ENCODE measurements at places on chromosomes 4 and X.

GRCh38 chr4:8846826-8847225 lies 24.8 kb downstream of the HMX1 start:
- no peak for DNase-seq

DNA sequence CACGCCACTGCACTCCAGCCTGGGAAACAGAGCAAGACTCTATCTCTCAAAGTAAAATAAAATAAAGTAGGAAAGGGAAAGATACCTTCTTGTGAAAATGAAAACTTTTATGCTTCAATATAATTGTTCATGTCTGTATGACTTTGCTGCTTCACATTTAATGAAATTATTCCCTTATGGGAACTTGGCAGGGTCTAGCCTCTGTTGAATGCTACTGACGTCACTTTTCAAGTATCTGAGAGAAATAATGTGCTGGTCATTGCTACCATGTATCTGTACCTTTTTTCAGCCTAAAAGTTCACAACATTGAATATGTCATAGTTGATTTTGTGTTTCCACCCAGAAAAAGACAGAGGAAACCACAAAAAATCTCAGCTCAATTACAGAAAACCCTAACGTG lies 65.2 kb downstream of the PRDM5 start:
- DNase-seq: no peak

GRCh38 chr4:104436542-104436941 lies 58.2 kb downstream of the CXXC4 start:
- no peak for DNase-seq

- DNase-seq: no peak
These were observed 44.7 kb downstream of the SPATA4 start for GRCh38 chr4:176150704-176151103.

DNA sequence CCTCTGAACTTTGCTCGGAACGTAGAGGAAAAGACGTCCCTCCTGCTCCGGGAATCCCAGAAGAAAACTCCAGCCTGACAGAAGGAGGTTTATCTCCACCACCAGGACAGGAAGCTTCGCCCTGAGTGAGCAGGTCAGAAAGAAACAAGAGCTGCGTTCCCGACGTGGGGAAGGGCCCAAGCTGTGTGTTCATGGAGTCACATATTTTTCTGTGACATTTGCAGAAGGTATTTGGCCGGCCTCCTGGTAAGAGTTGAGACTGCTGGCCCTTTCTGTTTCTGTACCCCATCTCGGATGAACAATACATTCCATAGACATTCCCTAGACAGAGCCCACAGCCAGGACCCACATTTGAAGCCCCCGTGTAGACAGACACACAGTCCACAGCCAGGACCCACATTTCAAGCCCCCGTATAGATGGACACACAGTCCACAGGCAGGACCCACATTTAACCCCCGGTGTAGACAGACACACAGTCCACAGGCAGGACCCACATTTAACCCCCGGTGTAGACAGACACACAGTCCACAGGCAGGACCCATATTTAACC lies 230.8 kb downstream of the SHOX start:
- no peak for DNase-seq

DNA sequence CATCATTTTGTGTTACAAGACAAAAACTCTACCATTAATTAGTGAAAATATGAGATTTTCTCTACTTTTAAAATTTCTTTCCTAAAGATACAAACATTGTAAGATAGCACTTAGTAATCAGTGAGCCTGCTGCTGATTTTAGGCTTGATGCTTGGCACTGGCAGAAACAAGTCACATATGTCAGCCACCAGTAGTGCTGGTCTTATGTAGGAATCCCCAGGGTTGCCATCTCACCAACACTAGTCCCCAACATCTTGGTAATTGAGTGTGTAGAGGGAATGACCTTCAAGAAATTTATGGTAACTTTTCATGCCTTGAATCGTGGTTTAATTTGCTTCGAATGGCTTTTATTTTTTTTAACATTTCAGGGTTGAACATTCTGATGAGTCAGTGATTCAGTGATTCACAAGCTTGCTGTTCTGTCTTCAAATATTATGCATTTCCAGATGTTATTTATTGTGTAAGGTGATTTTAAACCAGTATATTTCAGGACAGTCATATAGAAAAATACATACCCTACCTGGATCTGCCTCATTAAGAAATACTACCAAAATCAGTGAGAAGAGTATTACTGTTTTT lies 11.9 kb downstream of the EXOC1 start:
- no peak for DNase-seq

GRCh38 chr4:7389101-7389701 lies 45.5 kb downstream of the PSAPL1 start:
- peak; percentile 83 for DNase-seq

DNA sequence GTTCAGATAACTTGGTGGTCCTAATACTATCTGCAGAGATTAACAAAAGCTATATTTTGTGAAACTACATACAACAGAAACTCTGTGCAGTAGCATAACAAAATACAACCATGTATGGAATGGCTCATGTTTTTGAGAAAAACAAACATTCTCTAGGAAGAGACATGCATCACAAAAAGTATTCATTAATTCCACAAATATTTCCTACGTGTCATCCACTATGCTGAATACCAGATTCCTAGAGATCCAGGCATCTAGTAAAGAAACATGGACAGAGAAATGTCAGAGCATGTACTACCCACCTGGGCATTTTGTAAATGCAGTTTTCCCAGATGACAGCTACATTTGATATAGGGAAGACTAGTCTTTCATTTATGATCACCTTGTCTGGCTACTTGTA lies 248.1 kb downstream of the OPHN1 start:
- DNase-seq: no peak

DNA sequence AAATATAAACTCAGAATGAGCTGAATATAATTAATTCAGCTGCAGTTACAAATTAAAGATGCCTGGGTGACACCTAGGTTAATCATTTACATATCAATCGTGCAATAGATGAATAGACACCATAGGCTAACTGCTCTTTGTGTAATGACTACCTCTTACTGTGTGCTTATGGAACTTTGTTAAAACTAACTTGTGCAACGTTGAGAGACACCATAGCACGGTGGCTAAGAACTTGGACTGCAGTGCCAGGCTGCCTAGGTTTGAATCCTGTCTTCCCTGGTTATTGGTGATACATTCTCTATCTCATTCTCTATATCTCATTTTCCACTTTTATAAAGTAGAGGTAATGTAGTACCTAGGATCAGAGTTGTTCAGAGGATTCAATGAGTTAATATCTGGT lies 46.9 kb downstream of the SMAD1 start:
- DNase-seq: no peak

GRCh38 chr4:184857441-184858121 lies 31.8 kb upstream of the ACSL1 start:
- DNase-seq: no peak

- DNase-seq: no peak
These were observed 44.0 kb upstream of the MXD4 start for GRCh38 chr4:2305766-2306501.

DNA sequence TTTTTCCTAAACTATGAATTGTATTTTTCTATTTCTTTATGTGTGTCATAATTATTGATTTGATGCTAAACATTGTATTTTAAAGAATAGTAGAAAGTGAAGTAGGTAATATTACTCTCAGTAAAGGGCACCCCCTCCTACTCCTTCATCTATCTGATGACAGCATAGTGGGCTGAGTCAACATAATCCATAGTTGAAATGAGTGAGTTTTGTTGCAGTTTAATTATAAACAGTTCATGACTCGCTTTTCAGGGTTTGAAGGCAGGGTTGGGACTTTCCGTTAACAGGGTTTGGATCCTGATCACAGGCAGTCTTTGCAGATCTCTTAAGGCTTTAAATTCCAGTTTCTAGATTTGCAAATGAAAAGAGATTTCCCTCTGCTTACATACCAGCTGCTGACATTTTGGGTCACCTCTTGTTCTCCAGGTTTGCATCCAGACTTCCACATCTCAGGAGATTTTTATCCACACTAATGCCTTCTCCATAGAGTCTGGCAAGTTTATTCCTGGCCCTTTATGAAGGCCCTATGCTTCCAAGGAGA lies 54.0 kb upstream of the TACR3 start:
- DNase-seq: no peak

DNA sequence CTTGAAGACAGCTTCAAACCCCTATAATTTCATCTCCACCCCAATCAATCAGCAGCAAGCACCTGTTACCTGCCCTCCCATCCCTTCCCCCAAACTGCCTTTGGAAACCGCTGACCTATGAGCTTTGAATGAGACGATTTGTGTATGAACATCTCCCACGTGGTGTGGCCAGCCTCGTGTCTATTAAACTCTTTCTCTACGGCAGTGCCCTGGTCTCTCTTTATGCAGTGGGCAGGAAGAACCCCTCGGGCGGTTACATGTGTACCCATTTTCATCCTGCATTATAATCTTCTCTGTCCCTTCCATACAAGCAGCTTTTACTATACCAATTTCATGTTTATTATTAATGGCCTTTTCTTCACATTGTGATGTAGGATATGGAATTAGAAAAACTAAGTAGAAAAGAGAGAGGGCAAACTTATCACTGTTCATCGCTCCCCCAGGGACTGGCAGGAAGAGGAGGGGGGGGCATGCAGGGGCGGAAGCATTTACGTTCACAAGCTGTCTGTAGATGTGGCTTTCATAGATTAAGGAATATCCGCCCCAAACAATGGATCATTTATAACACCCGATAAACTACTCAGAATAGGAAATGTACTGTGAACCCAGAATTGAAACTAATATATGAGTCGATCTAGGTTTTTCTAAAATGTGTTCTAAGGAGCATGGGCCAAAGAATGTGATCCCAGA lies 95.5 kb upstream of the ZNF518B start:
- no peak for DNase-seq

- DNase-seq: no peak
These were observed 20.2 kb downstream of the PPA2 start for GRCh38 chr4:105453550-105454205.

GRCh38 chr4:8215001-8215427 lies 15.9 kb downstream of the SH3TC1 start:
- DNase-seq: no peak

DNA sequence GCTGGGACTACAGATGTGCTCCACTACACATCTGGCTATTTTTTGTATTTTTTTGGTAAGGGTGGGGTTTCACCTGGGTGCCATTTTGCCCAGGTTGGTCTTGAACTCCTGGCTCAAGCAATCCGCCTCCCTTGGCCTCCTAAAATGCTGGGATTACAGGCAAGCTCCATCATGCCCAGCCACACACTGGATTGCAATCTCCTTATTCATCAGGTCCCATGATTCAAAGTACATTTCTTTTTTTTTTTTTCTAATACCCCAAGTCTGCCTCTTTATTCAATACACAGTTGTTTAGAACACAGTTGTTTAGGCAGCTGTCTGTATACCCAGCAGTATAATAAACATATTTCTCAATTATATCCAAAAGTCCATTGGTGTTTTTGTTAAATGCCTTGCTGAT lies 130.3 kb upstream of the ARSJ start:
- no peak for DNase-seq

DNA sequence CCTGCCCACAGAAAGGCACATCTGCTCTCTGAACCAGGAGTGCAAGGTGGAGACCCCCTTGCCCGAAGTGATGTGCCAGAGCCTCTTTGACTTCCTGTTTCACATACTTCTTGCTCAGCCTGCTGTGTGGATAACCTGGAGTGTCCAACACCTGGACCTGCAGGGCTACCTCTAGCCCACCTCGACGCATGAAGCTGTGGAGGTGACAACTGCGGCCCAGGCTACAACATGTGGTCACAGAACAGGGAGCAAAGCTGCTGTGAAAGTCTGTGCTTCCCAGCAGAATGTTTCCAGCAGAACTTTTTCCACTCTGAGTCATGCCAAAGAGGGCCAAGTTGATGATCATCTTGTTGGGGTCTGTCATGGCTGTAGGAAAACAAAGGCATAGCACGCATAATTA lies 1.5 kb downstream of the GIMD1 start:
- no peak for DNase-seq

GRCh38 chrX:152343306-152343705 lies 107.8 kb downstream of the GABRA3 start:
- DNase-seq: no peak

GRCh38 chr4:140237616-140238350 lies 83.8 kb upstream of the MAML3 start:
- DNase-seq: no peak

GRCh38 chrX:148382983-148383382 lies 117.4 kb upstream of the AFF2 start:
- no peak for DNase-seq

DNA sequence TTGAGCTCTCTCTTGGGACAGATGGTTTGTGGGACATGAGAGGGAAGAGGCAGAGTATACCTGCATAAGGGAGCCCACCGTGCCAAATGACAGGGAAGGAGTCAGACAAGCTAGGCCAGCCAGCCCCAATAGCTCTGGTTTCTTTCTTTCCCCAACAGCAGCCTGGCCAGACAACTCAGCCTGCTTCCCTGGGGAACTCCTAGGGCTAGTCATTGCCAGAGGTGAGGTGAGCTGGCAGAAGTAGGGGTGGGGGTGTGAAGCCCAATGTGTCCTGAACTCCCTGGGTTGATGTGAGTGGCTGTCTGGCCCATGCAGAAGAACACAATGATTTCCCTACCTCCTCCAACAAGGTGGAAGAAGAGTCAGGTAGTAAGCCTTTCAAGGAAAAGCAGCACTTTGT lies 135.5 kb downstream of the AMMECR1 start:
- DNase-seq: no peak

DNA sequence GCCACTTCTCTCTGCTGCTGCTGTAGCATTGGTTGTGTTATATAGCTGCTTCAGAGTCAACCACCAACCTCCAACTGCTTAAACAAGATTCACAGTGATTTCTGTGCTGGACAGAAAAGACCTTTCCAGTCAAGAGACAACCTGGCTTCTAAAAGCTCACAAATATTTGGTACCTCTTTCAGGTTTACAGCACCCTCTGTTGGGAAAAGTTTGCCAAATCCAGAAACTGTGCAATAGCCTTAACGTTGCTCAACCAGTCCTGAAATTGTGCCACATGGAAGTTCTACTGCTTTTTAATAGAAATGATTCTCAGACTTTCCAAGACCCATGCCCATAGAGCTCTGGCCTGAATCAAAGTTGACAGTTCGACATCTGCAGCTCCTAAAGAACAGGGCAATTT lies 842.1 kb upstream of the HTR2C start:
- DNase-seq: no peak

DNA sequence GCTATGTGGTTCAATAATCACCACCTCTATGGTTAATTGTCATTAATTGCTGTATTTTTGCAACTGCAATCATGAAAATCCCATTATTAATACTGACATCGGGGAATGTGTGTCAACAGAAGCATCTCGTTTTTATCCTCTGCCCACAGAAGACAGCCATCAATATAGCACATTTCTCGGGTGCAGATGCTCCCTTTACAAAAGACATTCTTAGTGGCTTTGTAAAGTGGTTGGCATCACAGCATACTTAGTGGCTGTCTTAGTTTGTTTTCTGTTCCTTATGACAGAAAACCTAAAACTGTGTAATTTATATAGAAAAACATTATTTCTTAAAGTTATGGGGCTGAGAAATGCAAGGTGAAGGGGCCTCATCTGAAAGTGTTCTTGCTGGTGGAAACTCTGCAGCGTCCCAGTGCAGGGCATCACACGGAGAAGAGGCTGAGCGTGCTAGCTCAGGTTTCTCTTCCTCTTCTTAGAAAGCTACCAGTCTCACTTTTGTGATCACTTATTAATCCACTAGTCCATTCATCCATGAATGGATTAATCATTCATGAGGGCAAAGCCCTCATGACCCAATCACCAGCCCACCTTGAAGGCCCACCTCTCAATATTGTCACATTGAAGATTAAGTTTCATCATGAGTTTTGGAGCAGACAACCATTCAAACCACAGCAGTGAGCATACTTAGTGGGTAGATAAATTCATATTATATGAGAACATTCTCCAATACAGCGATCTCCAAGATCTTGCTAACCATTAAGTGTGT lies 1067.7 kb upstream of the PABPC4L start:
- no peak for DNase-seq

All from vagina (tissue), 2 donors.